Aorta (tissue), 5 donors: ENCODE measurements at places on chromosomes 11 and 22. TPM values are rescaled to one million over a fixed set of nuclear protein-coding genes. Genes with fewer than 3 reads are reported as not detected.

Gene MUC5AC
- polyA plus RNA-seq: not detected

Gene SULT4A1
- polyA plus RNA-seq: not detected

Gene GGT5
- polyA plus RNA-seq: 434 TPM

Gene NOX4
- 46.1 TPM for polyA plus RNA-seq

Gene BCO2
- 1.1 TPM for polyA plus RNA-seq

Gene NXPE1
- 0.15 TPM for polyA plus RNA-seq

- no peak for DNase-seq
Observed at GRCh38 chr11:85277693-85278092, 349.5 kb downstream of the DLG2 start.

GRCh38 chr11:47466201-47466600, 17.3 kb upstream of the RAPSN start:
- no peak for DNase-seq

GRCh38 chr22:41899110-41899509, 15.8 kb downstream of the SHISA8 start:
- no peak for DNase-seq

- no peak for DNase-seq
Observed at GRCh38 chr22:35102663-35103062, 36.7 kb downstream of the ISX start.

DNA sequence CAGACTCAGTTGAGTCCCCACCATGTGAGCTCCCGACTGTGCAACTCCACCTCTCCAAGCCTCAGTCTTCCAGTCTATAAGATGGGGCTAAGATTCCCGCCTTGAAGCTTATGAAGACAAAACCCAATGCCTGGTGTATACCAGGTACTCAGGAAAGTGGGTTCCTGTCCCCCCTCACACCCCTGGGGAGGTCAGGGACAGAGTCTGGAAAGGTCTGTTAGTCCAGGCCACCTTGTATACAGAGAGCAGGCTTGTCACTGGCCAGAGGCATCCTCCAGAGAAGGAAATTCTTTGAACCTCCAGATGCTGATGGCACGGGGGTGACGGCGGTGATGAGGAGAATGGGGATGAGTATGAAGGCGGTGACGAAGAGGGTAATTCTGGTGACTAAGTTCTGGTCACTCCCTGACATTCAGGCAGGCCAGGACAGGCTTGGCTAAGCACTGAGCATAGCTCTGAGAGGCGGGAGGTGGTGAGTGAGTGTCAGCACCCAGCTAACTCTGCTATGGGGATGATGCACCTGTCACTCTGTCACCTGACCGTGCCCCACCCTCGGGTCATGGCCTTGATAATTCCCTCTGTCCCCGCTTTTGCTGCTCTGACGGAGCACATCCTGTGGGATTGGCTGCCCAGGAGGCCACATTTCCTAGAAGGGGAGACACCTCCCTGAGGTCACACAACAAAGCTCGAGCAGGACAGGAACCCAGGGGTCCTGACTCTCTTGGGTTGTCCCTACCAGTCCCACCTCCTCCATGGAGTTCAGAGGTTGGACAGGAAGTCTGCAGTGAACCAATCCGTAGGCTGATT, 30.9 kb upstream of the CSNK1E start:
- DNase-seq: no peak

DNA sequence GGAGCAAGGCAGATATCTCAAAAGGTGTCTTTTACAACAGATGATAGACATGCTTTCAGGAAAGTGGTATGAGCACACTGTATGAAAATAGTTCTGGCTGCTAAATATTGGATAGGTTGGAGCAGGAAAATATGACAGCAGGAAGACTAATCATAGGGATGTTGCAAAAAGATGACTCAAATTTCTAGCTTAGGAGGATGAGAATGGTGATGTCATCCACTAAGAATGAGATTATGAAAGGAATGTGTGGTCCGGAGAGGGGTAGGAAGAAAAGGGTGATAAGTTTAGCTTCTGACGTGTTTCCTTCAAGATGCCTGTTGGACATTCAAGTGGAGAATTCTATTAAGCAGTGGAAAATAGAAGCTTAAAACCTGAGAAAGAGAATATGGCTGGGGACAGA, 46.4 kb downstream of the RCN1 start:
- DNase-seq: no peak

DNA sequence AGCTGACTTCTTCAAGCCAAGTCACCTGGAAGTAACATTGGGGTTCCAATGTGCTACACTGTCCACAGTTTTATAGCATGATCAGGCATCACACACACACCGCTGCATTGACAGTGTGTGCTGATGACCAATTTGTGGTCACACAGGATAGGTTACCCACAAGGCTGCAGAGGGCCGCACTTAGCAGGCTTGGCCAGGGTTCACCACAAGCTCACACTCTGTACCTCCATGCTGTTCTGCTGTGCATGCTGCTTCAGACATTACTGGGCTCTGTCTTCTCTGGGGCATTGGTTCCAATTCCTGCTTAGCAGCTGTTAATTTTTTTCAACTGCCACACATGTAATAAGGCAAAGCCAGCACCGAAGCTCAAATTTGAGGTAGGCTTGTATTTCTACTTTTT, 11.0 kb upstream of the NRIP3 start:
- DNase-seq: no peak

DNA sequence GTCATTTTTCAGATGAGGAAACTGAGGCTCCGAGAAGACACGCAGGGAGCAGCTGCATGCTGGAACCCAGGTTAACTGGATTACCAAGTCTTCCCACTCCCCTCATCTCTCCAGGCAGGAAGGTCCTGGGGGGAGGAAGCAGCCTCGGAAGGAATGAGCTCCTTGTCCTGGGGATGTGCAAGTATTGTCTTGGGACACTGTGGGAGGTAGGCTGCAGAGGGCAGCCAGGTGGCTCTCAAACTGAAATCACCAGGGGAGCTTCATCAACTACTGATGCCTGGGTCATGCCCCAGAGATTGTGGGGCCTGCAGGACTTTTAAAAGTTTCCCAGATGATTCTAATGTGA, 7.6 kb downstream of the GDPD5 start:
- no peak for DNase-seq

DNA sequence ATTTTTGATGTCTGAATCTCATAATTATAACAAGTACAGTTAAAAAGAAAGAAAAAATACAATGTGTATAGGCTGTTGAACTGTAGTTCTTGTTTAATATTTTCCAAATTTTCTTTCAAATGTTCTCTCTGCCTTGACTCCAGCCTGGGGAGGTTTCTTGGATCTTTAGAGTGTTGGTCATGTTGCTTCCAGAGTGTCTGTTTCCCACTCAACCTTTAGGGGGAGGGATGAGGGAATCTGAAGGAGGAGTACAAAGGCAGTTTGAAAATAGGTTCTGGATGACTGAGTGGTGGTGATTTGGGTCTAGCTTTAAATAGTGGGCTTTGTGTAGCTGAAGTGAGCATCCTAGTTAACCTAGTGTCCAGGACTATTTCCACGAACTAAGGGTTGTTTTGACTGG, 2.0 kb downstream of the CTNND1 start:
- DNase-seq: no peak

GRCh38 chr11:34682825-34683224, 61.9 kb downstream of the EHF start:
- DNase-seq: no peak

- DNase-seq: peak; percentile 94
Observed at GRCh38 chr11:129143335-129143734, 48.8 kb downstream of the ARHGAP32 start.

GRCh38 chr22:42369250-42370041, 62.8 kb downstream of the NFAM1 start:
- peak; percentile 95 for DNase-seq

- DNase-seq: peak; percentile 10
Observed at GRCh38 chr22:27676545-27677213, 124.9 kb downstream of the MN1 start.

DNA sequence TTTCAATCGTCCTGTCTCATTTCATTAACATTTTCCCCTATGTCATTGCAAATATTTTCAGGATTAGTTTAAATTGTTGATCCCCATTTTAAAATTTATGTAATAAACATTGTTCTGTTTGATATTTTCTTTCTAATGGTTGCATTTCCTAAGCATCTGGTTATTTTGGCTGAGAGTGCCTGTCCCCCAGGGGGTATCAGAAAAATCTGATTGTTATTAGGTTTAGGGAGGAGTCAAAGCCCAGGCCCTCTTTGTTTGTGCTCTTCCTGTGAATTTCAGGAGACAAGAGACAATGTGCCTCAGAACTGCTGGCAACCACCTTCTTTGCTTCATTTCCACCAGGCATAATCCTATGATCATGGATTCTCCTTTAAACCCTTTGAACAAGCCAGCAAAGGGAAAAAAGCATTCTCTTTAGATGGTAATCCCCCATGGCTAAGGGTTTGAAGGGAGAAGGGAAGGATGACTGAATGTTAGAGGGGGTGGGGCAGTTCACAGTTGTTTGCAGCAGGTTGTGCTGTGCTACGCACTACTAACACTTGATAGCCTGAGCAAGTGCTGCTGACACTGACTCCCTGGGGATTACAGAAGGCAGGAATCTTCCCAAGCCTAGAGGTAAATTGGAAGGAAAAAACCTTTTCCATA, 462.4 kb upstream of the LRRC4C start:
- DNase-seq: no peak

GRCh38 chr11:106442032-106442431, 364.6 kb downstream of the AASDHPPT start:
- DNase-seq: no peak

DNA sequence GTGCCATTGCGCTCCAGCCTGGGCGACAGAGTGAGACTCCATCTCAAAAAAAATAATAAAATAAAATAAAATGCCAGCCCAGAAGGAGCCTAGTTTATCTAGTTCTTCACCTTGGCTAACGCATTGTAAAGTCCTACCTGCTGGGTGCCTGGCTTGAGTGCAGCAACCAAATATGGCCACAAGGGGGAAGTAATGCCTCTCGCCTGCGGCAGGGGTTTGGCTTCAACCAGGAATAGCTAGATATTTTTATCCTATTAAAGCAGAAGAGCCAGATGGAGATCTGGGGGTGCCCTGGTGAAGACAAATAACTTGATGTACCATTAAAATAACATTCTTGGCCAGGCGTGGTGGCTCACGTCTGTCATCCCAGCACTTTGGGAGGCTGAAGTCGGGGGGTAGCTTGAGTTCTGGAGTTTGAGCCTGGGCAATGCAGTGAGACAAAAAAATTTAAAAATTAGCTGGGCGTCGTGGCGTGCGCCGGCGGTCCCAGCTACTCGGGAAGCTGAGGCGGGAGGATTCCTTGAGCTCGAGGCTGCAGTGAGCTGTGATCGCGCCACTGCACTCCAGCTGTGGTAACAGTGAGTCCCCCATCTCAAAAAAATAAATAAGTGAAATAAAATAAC, 20.6 kb upstream of the PLEKHB1 start:
- peak; percentile 75 for DNase-seq

DNA sequence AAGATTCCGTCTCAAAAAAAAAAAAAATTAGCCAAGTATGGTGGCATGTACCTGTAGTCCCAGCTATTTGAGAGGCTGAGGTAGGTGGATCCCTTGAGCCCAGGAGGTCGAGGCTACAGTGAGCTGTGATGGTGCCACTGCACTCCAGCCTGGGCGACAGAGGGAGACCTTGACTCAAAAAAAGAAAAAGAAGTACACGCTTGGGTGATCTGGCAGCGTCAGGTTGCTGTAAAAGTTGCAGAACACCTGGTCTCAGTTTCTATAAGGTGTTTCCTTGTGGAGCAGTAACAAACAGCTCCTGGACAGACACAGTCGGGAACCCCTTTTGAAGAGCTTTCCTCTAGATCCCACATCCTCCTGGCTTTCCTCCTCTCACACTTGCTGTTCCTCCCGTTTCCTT, 45.8 kb downstream of the SCGB1A1 start:
- no peak for DNase-seq

DNA sequence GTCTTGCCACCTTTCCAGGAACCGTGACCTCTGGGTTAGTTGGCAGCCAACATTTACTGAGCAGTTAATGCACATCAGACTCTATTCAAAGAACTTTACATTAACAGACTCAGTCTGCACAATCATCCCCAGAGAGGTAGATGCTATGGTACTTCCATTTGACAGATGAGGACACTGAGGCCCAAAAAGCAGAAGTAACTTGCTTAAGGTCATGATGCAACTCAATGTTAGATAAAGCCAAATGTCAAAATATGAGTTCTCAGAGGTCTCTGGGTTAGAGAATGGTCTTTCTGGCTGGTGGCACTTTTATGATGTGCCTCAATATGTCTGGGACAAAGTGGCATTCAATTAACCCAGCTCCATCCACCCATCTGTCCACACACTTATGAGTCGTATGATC, 450.0 kb downstream of the MIAT start:
- DNase-seq: no peak

DNA sequence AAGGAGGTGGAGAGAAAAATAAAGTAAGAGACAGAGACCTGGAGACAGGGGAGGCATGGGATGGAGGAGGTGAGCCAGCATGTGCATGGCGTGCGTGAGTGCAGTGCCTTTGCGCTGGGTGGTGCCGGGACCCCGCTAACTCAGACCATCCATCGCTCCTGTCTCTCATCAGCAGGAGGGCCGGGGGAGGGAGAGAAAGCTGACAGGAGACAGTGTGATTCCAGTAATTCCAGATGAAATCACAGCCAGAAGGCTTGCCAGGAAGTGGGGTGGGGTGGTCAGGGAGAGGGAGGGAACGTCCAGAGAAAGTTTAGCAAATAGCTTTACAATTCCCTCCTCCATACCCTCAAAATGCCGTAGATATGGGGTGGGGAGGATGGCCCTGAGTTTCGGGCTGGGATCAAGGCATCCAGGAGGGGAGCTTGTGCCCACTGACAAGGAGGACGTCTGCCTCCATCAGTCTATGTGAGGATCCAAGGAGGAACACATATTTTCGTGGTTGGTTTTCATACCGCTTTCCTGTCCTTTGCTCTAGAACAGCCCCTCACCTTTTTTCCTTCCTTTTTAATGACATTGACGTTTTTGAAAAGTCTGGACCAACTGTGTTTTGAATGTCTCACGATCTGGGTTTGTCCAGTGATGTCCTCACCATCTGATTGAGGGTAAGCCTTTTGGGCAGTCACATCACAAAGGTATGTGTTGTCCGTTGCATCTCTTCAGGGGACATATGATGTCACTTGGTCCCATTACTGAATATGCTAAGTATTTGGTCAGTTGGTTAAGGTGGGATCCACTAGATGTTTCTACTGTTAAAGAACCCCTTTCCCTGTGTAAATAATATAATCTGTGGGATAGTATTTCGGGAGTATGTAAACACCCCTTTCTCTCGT, 567.3 kb downstream of the MIAT start:
- DNase-seq: no peak

DNA sequence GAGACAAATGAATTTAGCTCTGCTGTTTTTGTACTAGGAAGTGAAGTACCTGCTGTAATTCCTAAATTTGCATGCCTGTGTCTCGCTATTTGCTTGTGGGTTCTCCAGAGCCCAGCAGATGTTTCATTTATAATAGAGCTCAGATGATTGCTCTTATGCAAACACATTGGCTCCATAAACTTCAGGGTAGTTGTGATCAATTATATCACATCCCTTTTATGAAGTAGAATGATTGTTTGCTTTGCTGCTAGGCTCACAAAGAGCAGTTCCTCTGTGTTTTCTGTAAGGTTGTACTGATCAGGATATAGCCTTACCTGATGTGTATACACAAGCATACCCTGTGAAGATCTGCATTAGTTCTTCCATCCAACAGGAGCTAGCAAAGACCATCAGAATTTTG, 64.1 kb downstream of the C11orf87 start:
- no peak for DNase-seq

DNA sequence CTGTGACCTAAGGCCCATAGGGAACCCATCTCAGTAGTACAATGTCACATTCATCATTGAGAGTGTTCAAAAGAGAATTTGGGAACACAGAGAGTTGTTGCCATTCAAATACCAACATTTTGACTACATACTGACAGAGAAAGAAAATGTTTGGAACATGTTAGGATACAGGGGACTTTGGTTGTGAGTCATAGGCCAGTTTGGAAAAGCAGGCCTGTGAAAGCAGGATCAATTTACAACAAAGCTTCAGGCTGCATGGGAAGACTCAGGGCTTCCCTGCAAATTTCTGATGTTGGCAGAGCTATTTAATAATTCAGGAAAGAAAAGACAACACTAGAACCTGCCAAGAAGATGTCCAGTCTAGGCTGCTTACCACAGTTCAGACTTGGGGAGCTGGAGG, 374 bp downstream of the NLRP10 start:
- DNase-seq: no peak
